ENCODE measurements at places on chromosomes 2 and 18. TPM values are rescaled to one million over a fixed set of nuclear protein-coding genes. Genes with fewer than 3 reads are reported as not detected.

- no peaks in the 10 kb centered on the region for H3K27me3 ChIP-seq
- no peaks in the 10 kb centered on the region for H3K4me1 ChIP-seq
- no peak overlapping the region for H3K27ac ChIP-seq
- H3K36me3 ChIP-seq, result no peaks in the 10 kb centered on the region
These were observed 42.5 kb downstream of the DPYSL5 start for GRCh38 chr2:26890341-26891000.

Gene NT5DC4
- total RNA-seq, result not detected

- DNase-seq, result no peak
- H3K4me3 ChIP-seq, result no peak overlapping the region
- H3K4me1 ChIP-seq, result no peaks in the 10 kb centered on the region
- H3K27ac ChIP-seq, result no peak overlapping the region
- no peaks in the 10 kb centered on the region for H3K36me3 ChIP-seq
- H3K27me3 ChIP-seq, result no peaks in the 10 kb centered on the region
These were observed 56.5 kb downstream of the EMX1 start for GRCh38 chr2:72973566-72974435.

DNA sequence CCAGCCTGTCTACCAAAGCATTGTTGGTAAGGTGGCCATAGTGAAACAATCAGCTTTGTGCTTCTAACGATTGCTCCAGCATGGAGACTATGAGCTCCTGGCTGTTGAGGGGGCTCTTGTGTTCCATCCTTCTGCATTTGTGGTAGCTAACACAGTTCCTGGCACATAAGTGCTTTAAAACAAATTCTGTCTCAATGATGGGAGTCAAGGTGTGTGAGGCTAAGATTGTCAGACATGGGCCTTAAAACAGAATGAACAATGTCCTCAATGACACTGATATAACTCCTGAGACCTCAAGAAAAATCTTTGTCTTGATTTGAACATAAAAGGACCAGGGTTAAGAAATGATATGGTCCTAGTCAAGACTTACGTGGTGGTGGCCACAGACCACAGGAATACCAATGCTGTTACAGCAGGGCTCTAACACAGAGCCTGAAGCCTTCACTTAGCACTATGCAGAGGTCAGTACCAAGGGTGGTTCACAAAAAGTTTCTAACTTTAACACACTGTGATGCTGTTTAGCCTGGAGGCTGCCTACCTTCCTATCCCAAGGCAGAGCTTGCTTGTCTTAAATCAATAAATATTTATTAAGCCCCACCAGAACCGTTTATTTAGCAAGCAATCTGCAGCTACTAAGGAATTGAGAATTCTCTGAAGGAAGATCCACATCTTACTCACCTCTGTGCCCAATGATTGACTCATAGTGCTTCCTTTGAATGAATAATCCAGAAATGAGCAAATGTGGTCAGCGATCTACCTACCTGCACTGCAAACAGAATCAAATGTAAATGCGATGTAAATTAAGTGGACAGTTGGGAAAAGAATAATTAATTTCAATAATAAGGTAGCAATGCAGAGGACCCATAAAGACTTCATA is 35.1 kb downstream of the EVA1A start:
- H3K4me3 ChIP-seq, result no peak overlapping the region
- no peaks in the 10 kb centered on the region for H3K27me3 ChIP-seq
- H3K27ac ChIP-seq, result no peak overlapping the region
- no peaks in the 10 kb centered on the region for H3K4me1 ChIP-seq

Gene ERFE
- total RNA-seq, result 3.3 TPM

GRCh38 chr2:5316001-5316490 is 376.1 kb upstream of the SOX11 start:
- DNase-seq, result no peak
- no peak overlapping the region for H3K27ac ChIP-seq
- no peaks in the 10 kb centered on the region for H3K36me3 ChIP-seq
- H3K4me3 ChIP-seq, result no peak overlapping the region
- no peaks in the 10 kb centered on the region for H3K4me1 ChIP-seq

Gene SOWAHC
- 20.8 TPM for total RNA-seq

Gene WNT10A
- not detected for total RNA-seq

DNA sequence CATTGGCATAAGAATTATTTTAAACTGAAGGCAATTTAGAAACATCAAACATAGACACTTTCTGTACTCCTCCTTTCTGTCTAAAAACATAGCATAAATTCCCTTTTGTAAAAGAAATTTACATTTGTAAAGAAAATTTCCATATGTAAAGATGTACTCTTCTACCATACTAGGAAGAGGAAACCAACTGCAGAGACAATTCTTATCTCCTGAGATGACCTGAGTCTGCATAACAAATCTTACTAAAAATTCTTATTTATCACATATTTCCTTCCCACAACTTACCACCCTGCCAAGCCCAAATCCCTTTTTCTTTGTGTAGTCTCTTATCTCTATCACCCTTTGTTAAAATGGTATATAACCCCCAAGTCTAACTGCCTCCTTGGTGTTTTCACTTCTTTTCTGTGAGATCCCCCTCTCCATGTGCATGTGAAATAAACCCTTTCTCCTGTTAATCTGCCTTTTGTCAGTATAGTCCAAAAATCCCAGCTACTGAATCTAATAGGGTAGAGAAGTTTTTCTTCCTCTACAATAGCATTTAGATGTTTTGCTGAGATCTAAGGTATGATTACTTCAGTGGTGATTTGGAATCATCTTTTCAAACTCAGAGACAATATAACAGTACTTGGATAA is 81.0 kb downstream of the CHN1 start:
- H3K4me3 ChIP-seq, result no peak overlapping the region
- H3K27me3 ChIP-seq, result no peaks in the 10 kb centered on the region
- H3K4me1 ChIP-seq, result no peaks in the 10 kb centered on the region
- DNase-seq, result no peak

DNA sequence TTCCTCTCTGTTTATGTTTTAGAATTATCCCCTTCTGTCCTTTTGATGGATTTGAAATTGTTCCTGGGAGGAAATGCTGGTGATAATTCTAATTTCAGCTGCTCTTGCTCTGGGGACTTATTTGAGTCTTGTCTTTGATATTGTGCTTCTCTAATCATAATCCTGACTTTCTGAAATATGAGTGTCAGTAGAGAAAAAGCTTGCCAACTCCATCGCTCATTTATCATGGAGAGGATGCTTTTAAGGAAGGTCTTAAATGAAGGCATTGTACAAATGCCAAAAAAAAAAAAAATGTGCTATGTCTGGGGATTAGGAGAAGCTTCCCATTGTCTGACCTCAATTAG is 159.5 kb downstream of the NYAP2 start:
- no peaks in the 10 kb centered on the region for H3K27me3 ChIP-seq
- no peak for DNase-seq
- no peaks in the 10 kb centered on the region for H3K4me1 ChIP-seq
- no peak overlapping the region for H3K4me3 ChIP-seq
- no peaks in the 10 kb centered on the region for H3K36me3 ChIP-seq
- H3K27ac ChIP-seq, result no peak overlapping the region

GRCh38 chr2:66872081-66872985 is 437.4 kb downstream of the MEIS1 start:
- no peak for DNase-seq
- no peaks in the 10 kb centered on the region for H3K4me1 ChIP-seq
- H3K27me3 ChIP-seq, result no peaks in the 10 kb centered on the region
- no peak overlapping the region for H3K4me3 ChIP-seq
- no peak overlapping the region for H3K27ac ChIP-seq

Gene AMER3
- not detected for total RNA-seq

Gene UPP2
- total RNA-seq, result not detected

DNA sequence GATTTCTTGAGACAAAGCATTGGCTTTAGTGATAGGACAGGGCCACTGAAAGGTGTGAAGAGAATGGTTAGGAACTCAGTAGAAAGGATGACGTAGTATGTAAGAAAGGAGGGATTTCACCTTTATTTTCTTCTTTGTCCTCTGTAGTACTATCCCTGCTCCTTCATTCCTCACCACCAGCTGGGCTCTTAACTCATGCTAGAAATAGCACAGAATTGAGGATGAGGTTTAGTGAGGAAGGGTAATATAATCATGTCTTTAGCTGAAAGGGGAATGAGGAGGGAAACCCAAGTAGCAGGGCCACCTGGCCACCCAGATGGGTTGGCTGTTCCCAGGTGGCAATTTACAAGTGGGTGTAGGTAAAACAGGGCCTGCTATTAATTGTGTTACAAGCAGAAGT is 15.2 kb downstream of the ACVR2A start:
- no peaks in the 10 kb centered on the region for H3K4me1 ChIP-seq
- no peak overlapping the region for H3K27ac ChIP-seq
- H3K27me3 ChIP-seq, result no peaks in the 10 kb centered on the region
- no peak overlapping the region for H3K4me3 ChIP-seq
- DNase-seq, result no peak

Gene SMAD7
- total RNA-seq, result 76.5 TPM

Gene GPR75
- total RNA-seq, result 0.21 TPM

Gene GIGYF2
- 27.5 TPM for total RNA-seq

GRCh38 chr2:95185197-95185596 is 19.6 kb downstream of the ZNF2 start:
- peaks cover 28% of the 10 kb centered on the region for H3K36me3 ChIP-seq
- no peaks in the 10 kb centered on the region for H3K27me3 ChIP-seq
- DNase-seq, result no peak
- no peaks in the 10 kb centered on the region for H3K4me1 ChIP-seq

GRCh38 chr18:59514203-59514602 is 155.1 kb upstream of the LMAN1 start:
- peak; percentile 68 for DNase-seq
- no peak overlapping the region for H3K4me3 ChIP-seq
- H3K36me3 ChIP-seq, result no peaks in the 10 kb centered on the region
- peaks cover 4% of the 10 kb centered on the region for H3K4me1 ChIP-seq

DNA sequence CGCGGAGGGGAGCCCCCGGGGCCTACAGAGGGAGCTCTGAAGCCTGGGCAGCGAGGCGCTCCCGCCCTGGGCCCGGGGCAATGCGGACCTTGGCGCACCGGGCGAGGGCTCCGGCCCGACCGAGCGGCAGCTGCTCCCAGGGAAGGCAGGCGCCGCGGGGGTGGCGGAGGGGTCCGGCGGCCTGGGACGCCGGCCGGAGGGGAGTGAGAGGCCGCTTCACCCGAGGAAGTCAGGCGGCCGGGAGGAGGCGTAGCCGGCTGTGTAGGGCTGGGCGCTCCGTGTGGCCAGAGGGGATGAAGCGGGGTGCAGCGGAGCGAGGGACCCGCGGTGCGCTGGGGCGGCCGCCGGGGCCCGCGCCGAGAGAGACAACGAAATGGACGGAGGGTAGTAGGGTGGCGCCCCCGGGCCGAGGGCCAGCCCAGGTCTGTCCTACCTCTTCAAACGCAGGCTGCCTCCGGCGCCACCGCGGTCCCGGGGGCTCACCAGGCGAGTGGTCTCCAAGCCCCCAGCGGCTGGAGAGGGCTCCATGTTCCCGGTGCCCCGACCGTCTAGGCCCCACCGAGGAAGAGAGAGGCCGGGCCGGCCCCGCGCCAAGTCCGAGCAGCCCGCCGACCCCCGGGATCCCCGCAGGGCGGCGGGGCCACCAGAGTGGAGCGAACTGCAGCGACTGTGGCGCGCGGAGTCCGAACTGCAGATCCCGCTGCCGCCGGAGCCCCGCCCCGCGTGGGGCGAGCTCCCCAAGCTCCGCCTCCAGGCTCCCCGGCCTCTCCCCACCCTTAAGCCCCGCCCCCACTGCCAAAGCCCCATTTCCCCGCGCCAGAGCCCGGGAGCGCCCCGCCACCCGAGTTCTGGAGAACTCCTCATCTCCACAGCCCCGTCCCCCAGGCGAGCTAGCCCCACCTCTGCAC is at the start of gene SLC30A3:
Gene SLC30A3 (minus strand): TSS at position 669 of the 908 bp plus-strand sequence. CDS start 141 bp downstream, at position 528.
- no peak for DNase-seq
- no peak within 1 kb of the TSS for H3K27ac ChIP-seq
- H3K4me3 ChIP-seq, result peak within 1 kb of the TSS; percentile 59
- no peaks in the 10 kb centered on the region for H3K36me3 ChIP-seq

DNA sequence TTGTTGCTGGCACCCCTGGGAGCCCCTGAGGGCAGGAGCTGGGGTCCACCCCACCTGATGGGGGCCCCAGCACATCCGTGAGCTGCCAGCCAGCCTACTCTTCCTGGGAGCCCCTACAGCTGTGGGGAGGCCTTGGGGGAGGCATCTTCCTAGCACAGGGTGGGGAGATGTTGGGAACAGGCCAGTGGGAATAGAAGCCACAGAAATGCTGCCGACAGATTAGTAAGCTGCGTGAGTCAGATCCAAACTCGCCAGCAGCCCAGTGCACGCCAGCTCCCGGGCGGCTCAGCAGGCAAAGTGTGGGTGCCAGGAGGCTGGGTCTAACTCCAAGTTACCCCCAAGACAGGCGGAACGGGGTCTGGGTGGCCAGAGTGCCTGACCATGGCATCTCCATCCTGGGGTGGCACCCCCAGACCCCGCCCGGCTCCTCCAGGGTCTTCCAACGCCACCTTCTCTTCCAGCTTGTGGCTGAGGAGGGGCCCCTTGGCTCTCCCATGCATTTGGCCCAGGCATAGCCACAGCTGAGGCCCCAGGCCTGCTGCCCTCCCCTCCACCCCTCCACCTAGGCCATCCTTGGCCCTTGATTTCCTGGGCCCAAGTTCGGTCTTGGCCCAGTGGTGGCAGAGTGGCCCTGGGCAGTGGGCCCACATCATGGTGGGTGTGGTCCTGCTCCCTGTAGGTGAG is 15.3 kb downstream of the CROCC2 start:
- no peaks in the 10 kb centered on the region for H3K36me3 ChIP-seq
- no peaks in the 10 kb centered on the region for H3K27me3 ChIP-seq
- H3K4me3 ChIP-seq, result no peak overlapping the region
- peak overlapping the region; percentile 63 for H3K27ac ChIP-seq
- H3K4me1 ChIP-seq, result peaks cover 5% of the 10 kb centered on the region
- peak; percentile 86 for DNase-seq

Gene FAM237A
- not detected for total RNA-seq

Gene DCDC2C
- total RNA-seq, result 2.4 TPM

Gene KYNU
- total RNA-seq, result 2.3 TPM

Gene CRYBA2
- not detected for total RNA-seq

DNA sequence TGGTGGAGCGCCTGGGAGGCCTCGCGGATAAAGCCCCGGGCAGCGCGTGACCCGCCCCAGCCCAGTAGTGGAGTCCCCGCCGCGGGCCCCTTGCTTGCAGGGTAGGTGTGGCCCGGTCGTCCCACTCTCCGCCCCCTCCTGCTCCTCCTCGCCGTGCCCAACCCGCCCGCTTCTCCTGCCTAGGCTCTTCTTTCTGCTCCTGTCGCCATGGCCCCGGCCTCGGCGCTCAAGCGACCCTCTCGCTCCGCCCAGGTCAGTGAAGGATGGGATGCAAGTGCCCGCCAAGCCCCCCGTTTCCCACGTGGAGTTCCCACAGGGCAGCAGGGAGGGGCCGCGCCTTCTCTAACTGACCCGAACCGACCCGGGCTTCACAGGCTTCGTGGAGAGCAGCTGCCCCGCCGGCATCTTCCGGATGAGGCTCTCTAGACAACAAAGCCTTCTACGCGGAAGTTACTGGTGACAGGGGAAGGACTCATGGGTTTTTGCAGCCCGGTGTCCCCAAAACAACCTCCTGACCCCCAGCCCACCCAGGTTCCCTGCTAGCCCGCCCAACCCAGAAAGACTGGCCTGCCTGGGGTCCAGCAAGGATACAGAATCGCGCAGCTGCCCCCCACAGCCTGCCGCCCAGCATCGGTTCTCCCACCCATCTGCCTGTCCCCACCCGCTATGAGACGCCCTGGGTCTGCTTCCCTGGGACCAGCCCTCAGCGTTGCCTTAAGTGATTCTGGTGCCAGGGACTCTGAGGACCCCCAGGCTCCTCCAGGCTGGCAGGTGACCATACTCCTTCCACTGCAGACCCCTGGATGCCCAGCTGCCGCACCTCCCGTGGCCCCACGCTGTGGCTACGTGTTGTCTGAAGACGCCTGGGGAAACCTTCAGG is 32.8 kb downstream of the TTC32 start:
- DNase-seq, result peak; percentile 68
- H3K27me3 ChIP-seq, result no peaks in the 10 kb centered on the region
- H3K4me1 ChIP-seq, result peaks cover under 1% of the 10 kb centered on the region
- H3K27ac ChIP-seq, result no peak overlapping the region

GRCh38 chr2:106285237-106285829 is 91.2 kb upstream of the UXS1 start:
- no peak overlapping the region for H3K4me3 ChIP-seq
- H3K4me1 ChIP-seq, result no peaks in the 10 kb centered on the region
- H3K27ac ChIP-seq, result no peak overlapping the region
- no peak for DNase-seq
